ENCODE measurements at places on chromosomes 2 and 18.

DNA sequence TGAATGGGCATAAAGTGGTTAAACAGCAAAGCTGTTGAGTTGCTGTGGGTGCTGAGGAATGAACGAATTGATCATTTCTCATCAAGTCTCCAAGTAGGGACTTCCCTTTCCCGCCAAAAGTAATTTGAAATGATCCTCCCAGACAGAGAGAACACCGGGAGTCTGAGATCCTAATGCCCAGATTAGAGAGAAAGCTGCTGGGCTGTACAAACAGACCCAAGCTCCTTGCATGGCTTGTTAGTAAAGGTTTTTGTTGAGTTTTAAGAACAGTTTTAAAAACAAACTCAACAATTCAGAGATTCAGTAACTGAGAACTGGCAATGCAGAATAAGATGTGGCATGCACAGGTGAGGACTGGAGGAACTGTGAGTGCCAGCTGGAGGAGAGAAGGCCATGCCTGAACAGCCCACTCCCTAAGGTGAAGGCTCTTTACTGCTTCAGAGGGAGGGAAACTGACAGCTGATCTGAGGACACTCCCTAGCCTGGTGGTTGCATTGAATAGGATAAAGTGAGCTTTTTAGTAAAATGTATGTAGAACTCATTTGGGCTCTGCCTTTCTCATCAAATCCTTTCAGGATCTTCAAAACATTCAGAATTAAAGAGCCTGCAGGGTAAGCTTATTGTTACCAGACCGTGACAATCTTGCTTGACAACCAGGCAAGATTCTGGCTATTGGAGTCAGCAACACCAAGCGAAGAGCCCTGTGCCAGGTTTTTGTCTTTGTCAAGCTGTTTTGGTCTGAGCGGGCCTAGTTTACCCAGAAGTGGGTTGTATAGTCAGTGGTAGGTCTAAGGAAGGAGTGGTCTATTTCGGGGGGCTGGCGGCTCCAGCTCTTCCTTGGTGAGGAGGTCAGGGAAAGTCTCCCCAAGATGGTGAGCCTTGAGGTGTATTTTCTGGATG is 63.2 kb upstream of the IGFBP5 start:
- no peak for DNase-seq

DNA sequence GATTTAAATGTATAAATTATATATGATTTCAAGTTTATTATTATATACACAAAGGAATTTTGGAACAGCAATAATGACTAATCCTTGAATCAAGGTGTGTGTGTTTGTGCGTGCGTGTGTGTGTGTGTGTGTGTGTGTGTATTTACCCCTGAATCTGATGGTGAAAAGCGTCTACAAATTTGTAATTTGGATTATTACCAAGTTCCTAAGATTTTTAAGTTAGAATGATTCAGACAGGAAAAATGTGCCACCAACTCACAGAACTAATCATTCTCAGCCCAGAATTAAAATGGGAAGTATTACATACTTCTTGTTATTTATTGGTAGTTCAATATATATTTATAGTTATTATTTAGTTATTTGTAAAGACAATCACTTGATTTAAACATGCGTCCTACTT is 12.3 kb downstream of the CALCRL start:
- DNase-seq: no peak

GRCh38 chr2:12672711-12673315 is 43.9 kb upstream of the TRIB2 start:
- DNase-seq: no peak

- no peak for DNase-seq
These were observed 138.5 kb upstream of the SLC35G4 start for GRCh38 chr18:11470941-11471340.

GRCh38 chr2:126715576-126716406 is 59.8 kb downstream of the GYPC start:
- no peak for DNase-seq

DNA sequence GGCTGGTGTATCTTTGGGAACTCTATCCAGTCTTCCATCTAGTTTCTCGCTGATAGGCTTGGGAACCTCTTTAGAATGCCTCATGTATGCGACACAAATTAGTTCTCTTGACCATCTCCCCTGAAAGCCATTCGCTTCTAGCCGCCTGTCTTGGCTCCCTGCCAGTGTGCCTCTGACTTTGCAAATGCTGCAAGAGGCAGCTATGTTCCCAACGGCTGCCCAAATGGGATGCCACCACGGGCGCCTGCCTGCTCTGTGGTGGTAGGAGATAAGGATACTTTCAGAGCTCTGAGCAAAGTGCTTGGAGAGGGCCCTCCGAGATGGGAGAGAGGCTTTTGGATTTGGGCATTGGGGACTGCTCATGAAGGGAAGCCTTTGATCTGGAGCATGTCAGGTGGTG is 77.7 kb upstream of the IGFBP5 start:
- DNase-seq: no peak

- DNase-seq: no peak
These were observed 51.5 kb downstream of the KLHL29 start for GRCh38 chr2:23436346-23437098.
